Stimulated activated CD8-positive, alpha-beta memory T cell treated with anti-CD3 and anti-CD28 coated beads, Interleukin-15, amount 100 ng/mL, for 24 hours (primary cell): ENCODE measurements at places on chromosomes 5 and 9.

GRCh38 chr5:2374703-2375102 is 376.8 kb downstream of the IRX2 start:
- DNase-seq = no peak

DNA sequence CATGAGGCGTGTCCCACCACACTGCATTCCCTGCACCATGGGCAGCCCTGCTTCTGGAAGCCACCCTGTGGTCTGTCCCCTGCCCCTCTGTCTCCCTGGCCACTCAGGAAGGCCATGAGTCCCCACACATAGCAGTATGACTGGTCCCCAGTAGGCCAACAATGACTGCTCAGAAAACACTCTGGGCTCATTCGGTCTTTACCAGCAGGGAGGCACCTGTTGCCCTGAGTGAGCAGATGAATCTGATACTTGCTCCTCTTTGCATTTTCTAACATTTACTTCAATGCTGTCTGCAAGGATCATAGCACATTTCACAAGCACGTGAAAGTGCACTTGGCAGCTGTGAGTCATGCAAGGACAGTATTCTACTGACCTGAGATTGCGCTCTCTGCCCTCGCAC is 365.4 kb upstream of the IRX1 start:
- DNase-seq = no peak

DNA sequence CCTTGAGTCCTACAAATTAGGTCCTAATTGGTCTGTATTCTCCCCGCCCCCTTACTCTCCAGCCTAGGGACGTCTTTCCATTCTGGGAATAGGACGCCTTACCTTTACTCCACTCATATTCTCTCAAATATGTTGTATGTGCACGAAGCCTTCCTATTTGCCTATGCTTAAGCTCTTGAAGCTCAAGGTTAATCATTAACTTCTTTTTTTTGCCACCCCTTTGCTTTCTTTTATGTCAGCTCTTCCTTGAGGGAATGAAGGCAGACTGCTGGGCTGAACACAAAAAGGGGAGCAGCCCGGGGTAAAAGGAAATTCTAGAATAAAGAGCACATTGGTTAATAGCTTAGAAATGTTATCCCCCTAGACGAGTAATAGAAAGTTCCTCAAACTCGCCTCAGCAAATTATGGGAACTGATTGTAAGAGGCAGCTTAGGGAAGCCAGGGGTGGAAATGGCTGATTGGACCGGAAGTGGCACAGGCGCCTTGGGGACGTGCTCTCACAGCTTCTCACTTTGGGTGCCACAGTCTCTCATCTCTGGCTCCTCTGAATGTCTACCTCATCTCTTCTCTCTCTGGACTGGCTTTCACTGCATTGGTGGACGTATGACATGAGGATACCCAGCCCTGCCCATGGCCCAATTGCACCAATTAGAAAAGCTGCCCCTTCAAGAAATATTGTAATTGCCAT is 122.3 kb upstream of the IL12B start:
- no peak for DNase-seq

DNA sequence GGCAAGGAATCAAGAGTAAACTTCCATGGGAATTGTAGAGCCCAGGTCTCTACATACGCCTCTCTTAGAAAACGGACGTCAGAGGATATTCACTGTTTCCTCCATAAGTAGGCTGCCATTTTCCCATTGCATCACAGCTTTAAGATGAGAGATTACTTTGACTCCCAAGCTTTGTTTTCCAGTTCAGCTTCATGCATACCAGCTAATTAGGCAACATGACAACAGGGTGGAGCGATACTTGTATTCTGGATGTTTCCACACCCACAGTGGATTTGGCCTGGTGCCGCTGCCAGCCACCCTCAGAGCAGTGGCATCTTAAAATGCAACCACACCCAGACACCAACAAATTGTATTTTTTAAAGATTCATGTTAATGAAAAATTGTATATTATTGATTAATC is 20.9 kb upstream of the SPINK5 start:
- DNase-seq = no peak

GRCh38 chr9:13992138-13993088 is 321.5 kb downstream of the NFIB start:
- DNase-seq = no peak

DNA sequence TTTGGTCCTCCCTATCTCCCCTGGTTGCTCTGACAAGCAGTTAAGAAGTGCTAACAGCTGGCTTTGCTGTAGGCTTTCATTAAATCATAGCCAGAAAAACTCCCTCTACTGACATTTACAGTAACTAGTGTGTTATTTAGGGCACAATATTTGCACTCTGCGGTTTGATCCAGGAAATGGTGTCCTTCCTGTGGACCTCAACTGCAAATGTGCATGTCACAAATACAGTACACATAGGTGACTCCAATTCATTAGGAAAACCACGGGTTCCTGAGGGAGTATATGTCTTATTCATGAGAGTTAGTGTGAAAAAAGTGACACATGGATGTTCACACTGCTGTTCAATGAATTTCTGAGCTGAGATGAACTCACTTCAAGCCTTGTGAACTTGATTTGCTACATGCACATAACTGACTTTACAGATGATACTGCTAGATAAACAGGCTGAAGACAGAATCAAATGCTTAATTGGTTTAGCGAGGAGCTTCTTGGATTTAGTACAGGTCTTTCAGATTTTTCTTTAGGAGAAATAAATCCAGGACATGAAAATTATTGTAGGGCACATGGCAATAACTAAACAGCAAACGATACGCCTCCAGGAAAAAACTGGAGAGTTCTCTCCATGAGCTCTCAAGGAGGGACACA is 281.5 kb downstream of the EFNA5 start:
- DNase-seq = no peak

GRCh38 chr5:16867577-16867953 is 68.5 kb downstream of the MYO10 start:
- no peak for DNase-seq

DNA sequence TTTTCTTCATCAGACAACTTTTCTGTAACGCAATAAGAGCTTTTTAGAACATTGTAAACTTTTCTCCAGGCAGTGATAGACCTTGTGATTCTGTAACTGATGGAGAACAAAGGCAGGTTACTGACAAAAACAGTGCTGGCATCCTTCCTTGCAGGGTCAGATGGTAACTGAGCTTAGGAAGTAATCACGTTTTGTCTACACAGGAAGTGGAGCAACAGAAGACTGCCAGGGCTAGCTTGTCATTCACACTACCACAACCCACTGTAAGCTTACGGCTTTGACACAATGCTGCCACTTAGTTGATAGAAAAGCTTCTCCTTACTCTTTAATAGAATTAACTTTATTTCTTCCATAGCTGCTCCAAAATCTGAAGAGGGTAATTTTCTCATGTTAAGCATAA is 46.8 kb downstream of the FBN2 start:
- DNase-seq = no peak

GRCh38 chr5:67989456-67989855 is 226.1 kb upstream of the PIK3R1 start:
- DNase-seq = no peak

- DNase-seq = no peak
Measured at GRCh38 chr5:149541893-149542292, 9.3 kb downstream of the CSNK1A1 start.

GRCh38 chr5:173961418-173961817 is 27.6 kb upstream of the C5orf47 start:
- DNase-seq = no peak

- no peak for DNase-seq
Measured at GRCh38 chr9:95605816-95606488, 89.2 kb upstream of the PTCH1 start.

- DNase-seq = no peak
Measured at GRCh38 chr5:172178991-172179989, 8.7 kb downstream of the STK10 start.

GRCh38 chr9:37839496-37840461 is 39.2 kb downstream of the DCAF10 start:
- DNase-seq = no peak

GRCh38 chr5:7418276-7418675 is 22.3 kb downstream of the ADCY2 start:
- DNase-seq = no peak

DNA sequence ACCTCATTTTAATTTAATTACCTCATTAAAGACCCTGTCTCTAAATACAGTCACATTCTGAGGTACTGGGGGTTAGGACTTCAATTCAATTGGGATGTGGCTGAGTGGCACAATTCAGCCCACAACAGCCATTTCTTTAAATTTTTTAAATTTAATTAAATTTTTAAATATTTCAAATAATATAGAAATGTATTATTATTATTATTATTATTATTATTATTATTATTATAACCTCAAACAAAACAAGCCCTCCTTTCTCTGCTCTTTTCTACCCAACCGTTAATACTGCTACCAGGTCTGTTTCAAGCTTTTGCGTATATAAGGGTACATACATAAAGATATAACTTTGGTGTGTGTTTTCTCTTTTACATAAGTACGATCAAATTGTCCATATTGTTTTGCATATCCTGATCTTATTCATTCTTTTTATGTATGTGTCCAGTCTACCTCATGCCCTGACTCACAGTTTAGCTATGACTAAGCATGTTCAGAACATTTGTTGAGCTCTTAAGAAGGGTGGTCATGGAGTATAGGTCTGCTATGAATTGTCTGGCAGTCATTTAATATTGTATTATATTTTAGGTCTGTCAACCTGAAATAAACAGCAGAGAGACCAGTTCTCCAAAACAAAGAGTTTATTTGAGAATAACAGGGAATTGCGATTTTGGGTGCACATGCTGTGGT is 16.1 kb upstream of the RAB14 start:
- DNase-seq = no peak

- no peak for DNase-seq
Measured at GRCh38 chr5:173234129-173234790, 746 bp downstream of the NKX2-5 start.

DNA sequence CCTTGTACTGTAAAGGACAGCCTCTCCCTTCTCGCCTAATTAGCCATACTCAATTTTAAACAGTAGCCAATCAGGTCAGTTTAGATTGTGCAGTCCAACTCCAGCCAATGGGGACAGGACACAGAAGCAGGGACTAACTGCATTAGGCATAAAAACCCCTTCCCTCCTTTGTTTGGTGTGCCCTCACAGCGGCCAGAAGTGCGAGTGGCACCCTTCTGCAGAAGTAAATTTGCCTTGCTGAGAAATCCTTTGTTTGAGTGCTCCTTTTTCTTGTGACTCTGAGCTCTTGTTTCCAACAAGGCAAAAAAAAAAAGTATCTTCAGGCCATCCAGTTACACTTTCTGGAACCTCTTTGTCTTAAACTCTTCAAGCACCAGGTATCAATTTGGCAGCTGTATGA is 97.4 kb downstream of the FAM114A2 start:
- no peak for DNase-seq

DNA sequence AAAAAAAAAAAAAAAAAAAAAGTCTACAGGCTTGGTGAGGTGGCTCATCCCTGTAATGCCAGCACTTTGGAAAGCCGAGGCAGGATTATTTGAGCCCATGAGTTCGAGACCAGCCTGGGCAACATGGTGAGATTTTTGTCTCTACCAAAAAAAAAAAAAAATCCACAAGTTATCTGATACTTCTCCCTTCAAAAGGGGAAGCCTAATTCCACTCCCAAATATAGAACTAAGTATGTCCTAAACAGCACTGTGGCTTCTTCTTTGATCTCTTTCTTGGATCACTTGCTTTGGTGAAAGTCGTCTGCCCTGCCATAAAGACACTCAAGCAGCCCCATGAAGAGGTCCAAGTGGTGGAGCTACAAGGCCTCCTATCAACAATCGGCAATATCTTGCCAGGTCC is 18.8 kb upstream of the STING1 start:
- DNase-seq = no peak

GRCh38 chr5:2029206-2029605 is 146.5 kb upstream of the IRX4 start:
- DNase-seq = no peak

DNA sequence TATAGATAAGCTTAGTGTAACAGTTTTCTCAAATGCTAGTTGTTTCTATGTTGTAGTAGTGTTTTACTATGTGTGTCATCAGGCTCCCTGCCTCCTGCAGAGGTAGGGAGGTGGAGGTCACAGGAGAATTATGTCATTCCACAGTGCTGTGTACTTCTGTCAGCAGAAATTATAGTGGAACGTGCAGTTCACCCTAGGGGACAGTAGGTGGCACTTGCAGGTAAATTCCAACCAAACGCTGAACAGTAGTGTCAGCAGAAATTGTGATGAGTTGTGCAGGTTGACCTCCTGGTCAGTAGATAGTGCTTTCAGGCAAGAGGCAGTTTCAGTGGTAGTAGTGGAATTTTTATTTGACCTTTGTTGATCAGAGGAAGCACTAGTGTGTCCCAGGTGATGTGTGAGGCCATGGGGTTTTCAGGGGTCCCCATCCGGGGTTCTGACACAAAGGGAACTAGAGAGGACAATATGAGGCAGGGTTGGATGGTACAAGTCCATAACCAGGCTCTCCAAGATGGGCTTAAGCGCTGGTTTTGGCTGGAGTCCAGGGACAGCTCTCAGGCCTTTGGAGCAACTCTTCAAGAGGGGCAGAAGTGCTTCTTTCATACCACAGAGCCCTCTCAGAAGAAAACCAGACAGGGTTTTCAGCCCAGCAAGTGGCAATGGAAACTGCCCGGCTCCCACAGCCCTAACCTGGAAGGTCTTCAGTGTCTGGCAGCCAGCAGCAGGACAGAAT is 402.9 kb downstream of the CYLC2 start:
- no peak for DNase-seq

DNA sequence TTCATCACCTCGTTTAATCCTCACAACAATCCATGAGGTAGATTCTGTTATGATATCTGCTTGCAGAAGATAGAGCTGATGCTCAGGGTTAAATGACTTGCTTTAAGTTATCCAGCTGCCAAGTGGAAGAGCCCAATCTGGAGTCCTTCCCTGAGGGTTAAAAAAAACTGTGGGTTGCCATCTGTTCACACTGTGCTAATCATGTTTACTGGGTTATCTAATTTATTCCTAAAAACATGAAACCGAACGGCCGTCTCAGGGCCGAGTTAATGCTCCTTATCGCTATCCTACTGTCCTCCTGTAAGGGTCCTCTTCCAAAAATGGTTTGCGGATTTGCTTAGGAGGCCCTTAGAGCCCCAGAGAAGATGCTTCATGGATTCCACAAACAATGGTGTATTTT is 153.3 kb downstream of the YIPF5 start:
- no peak for DNase-seq

DNA sequence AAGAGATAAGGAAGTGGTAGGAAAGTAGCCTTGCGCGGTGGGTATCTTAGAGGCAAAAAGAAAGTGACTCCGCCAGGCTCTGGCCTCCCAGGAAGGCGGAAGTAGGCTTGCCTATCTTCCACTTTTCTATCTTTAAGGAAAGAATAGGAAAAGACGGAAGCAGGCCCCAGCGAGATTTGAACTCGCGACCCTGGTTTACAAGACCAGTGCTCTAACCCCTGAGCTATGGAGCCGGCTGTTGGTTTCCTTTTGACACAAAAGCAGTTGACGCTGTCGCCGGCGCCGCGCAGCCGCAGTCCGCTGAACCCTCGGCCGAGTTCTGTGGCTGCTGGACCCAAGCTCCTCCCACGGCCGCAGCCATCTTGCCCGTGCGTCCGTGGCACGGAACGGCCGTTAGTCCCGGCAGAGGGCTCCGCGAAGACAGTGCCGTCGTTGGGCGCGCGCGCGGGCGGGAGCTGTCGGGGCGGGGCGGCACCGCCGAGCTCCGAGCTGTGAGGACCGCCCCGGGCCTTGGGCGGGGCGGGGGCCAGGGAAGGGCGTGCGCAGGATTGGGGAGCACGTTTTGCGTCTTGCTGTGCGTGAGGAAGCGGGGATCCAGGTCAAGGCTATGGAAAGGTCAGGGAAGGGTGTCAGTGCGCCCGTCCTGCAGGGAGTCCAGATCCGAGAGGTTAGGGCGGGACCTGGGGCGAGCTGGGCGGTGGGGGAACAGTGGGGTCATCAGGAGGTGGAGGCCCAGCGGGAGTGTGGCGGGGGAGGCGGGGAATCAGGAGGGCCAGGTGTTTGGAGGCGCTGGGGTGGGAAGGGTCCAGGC is 13.3 kb downstream of the TRIM7 start:
- DNase-seq = peak; percentile 98

GRCh38 chr9:124894035-124894740 is 32.3 kb downstream of the ARPC5L start:
- no peak for DNase-seq
